ENCODE measurements at places on chromosomes 6 and 20. TPM values are rescaled to one million over a fixed set of nuclear protein-coding genes. Genes with fewer than 3 reads are reported as not detected.
A peak's percentile ranks its signal among the peaks of the same experiment; 100 is the strongest.

Gene SNAP25
- total RNA-seq, result 0.13 TPM

Gene ACSS1
- 24.8 TPM for total RNA-seq

Gene ADGRF4
- total RNA-seq, result not detected

Gene HTR1B
- total RNA-seq, result not detected

Gene C6orf118
- not detected for total RNA-seq

DNA sequence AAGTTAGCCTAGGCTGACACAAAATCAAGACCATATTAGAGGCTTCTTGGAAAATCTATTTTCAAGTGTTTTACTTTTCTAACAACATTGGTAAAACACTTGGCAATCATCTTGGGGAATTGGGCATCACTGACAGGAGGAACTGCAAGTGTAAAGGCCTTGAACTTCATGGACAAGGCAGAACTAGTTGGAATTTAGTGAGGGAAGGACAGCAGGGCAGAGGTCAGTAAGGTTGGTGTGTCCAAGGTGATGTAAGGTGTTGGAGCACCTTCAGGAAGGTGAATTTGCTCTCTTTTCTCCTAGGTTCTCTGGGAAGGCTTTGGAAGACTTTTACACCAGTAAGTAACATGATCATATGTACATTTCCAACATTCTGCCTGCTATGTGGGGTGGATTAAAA is 1.5 kb upstream of the SLC17A4 start:
- H3K4me3 ChIP-seq, result no peak overlapping the region
- H3K36me3 ChIP-seq, result no peaks in the 10 kb centered on the region
- no peaks in the 10 kb centered on the region for H3K27me3 ChIP-seq
- no peak overlapping the region for H3K27ac ChIP-seq

DNA sequence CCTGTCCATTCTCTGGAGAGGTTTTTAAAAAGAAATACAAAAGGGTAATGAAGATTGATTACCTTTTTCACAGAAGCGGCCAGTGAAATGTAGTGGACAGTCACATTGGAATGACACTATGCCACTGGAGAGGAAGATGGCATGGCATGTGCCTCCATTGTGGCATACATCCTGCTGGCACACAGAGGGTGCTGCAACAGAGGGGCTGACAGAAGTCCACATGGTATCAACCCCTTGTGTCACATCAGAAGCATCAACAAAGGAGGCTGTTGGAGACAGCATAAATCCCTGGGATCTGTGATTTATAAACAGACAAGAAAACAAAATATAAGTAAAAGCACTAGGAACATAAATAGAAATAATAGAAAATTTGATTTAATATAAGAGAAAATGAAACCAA is 594.9 kb downstream of the PHF3 start:
- no peak overlapping the region for H3K4me3 ChIP-seq
- no peaks in the 10 kb centered on the region for H3K27me3 ChIP-seq
- DNase-seq, result no peak
- H3K27ac ChIP-seq, result no peak overlapping the region

DNA sequence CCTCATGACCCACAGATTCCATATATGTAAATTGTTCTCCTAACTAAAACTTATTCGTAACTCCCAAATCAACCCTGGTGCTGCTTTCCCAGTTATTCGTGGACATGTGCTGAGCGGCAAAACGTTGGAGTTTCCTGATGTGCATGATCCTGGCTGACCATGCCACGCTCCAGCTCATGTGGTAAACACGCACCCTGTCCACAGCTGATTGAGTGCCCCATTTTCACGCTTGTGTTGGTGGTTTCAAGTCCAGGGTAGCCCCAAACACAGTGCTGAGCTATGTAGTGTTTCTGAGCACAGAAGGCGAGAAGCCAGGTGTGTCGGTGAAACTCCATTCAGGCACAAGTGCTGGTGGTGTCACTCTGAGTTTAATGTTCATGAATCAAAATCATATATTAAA is 19.1 kb upstream of the FOXC1 start:
- H3K4me1 ChIP-seq, result no peaks in the 10 kb centered on the region
- no peak for DNase-seq
- no peaks in the 10 kb centered on the region for H3K36me3 ChIP-seq
- H3K27ac ChIP-seq, result no peak overlapping the region

- no peak overlapping the region for H3K27ac ChIP-seq
- peaks cover 3% of the 10 kb centered on the region for H3K27me3 ChIP-seq
- no peaks in the 10 kb centered on the region for H3K36me3 ChIP-seq
- no peak for DNase-seq
These were observed 59.2 kb downstream of the TMEM170B start for GRCh38 chr6:11596640-11597237.

DNA sequence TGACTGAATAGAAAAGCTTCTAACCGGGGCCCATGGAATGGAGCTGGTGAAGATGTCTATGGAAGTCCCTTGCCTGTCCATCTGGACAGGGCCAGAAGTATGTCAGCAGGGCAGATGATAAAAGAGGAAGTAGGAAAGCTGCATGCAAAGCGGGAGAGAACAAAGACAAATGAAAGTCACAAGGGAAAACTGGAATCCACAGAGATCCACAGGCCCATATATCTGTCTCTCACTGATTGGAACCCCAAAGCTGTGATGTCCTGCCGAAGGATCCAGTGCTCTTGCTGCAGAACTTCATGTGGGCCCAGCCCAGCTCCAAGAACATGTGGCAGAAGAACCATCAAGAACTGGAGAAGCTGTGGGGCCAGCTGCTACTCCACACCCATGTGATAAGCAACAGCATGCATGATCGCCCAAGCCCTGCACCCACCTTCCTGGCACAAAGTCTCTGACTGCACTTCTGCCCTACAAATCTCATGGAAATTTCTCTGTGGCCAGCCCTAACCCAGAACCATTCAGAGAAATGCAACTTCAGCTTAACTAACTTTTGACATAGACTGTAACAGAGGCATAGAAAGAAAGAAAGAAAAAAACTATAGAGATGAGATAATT is 716.0 kb downstream of the KIF16B start:
- no peak for DNase-seq
- H3K4me1 ChIP-seq, result no peaks in the 10 kb centered on the region
- H3K27ac ChIP-seq, result no peak overlapping the region
- H3K27me3 ChIP-seq, result no peaks in the 10 kb centered on the region

DNA sequence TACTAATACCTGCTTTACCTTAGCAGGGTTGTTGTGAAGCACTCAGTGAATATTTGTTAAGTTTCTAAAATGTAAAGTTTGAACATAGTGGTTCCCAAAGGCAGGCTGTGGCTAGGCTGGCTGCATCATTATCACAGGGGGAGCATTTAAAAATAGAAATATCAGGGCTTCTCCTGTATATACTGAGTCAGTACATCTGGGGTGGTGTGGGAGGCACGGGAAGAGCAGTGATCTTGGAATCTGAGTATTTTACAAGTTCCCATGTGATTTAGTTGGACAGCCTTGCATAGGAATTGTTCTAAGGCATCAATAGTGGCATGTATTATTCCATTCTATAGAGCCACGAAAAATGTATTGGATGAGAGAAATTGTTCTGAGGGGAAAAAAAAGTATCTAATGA is 8.0 kb downstream of the CDC5L start:
- H3K4me1 ChIP-seq, result peaks cover under 1% of the 10 kb centered on the region
- peaks cover 59% of the 10 kb centered on the region for H3K36me3 ChIP-seq
- no peaks in the 10 kb centered on the region for H3K27me3 ChIP-seq
- no peak overlapping the region for H3K27ac ChIP-seq
- H3K4me3 ChIP-seq, result no peak overlapping the region
- no peak for DNase-seq

GRCh38 chr20:24637941-24638340 is 168.5 kb downstream of the SYNDIG1 start:
- no peak overlapping the region for H3K4me3 ChIP-seq
- no peak for DNase-seq
- no peaks in the 10 kb centered on the region for H3K4me1 ChIP-seq

GRCh38 chr20:33812152-33812849 is 1.2 kb downstream of the CHMP4B start:
- DNase-seq, result no peak
- H3K4me3 ChIP-seq, result peak overlapping the region; percentile 82
- no peaks in the 10 kb centered on the region for H3K36me3 ChIP-seq
- no peaks in the 10 kb centered on the region for H3K27me3 ChIP-seq

DNA sequence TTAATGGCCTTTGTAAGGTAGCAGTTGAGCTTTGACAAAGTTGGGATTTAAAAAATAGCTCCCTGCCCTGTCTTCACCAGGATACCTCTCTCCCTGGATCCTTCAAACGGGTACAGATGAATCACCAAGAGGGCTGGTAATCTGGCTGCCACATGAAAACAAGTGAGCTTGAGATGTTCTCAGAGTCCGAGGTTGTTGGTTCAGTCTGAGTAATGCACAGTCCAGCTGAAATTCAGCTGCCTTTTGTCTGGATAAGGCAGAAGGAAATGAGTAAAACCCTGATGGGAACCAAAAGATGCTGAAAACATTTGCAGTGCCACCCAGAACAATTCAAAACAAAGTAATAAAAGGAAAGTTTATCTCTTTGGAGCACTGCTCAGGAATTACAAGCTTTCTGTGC is 86.8 kb downstream of the GJA1 start:
- no peak overlapping the region for H3K4me3 ChIP-seq
- H3K36me3 ChIP-seq, result no peaks in the 10 kb centered on the region
- H3K27me3 ChIP-seq, result no peaks in the 10 kb centered on the region
- H3K27ac ChIP-seq, result no peak overlapping the region
- no peaks in the 10 kb centered on the region for H3K4me1 ChIP-seq

DNA sequence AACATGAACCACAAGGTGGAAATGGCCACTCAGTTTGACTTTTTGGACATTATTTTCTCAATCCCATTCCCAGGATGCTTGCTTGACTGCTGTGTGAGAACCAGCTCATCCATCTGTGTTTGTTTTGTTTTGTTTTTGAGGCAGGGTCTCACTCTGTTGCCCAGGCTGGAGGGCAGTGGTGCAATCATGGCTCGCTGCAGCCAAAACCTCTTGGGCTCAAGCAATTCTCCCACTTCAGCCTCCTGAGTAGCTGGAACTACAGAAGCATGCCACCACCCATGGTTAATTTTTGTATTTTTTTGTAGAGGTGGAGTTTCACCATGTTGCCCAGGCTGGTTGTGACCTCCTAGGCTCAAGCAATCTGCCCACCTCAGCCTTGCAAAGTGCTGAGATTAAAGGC is 166.0 kb upstream of the CDH4 start:
- no peak for DNase-seq
- H3K36me3 ChIP-seq, result no peaks in the 10 kb centered on the region
- H3K27me3 ChIP-seq, result peaks cover 3% of the 10 kb centered on the region
- no peak overlapping the region for H3K27ac ChIP-seq

GRCh38 chr20:44091026-44091425 is 96.0 kb downstream of the JPH2 start:
- no peaks in the 10 kb centered on the region for H3K27me3 ChIP-seq
- no peaks in the 10 kb centered on the region for H3K36me3 ChIP-seq
- H3K27ac ChIP-seq, result no peak overlapping the region
- no peak overlapping the region for H3K4me3 ChIP-seq
- no peak for DNase-seq
- H3K4me1 ChIP-seq, result no peaks in the 10 kb centered on the region

- no peak for DNase-seq
- no peaks in the 10 kb centered on the region for H3K36me3 ChIP-seq
- H3K4me3 ChIP-seq, result no peak overlapping the region
- H3K4me1 ChIP-seq, result no peaks in the 10 kb centered on the region
- no peak overlapping the region for H3K27ac ChIP-seq
- no peaks in the 10 kb centered on the region for H3K27me3 ChIP-seq
These were observed 266.2 kb upstream of the ADGRB3 start for GRCh38 chr6:68368845-68369244.

DNA sequence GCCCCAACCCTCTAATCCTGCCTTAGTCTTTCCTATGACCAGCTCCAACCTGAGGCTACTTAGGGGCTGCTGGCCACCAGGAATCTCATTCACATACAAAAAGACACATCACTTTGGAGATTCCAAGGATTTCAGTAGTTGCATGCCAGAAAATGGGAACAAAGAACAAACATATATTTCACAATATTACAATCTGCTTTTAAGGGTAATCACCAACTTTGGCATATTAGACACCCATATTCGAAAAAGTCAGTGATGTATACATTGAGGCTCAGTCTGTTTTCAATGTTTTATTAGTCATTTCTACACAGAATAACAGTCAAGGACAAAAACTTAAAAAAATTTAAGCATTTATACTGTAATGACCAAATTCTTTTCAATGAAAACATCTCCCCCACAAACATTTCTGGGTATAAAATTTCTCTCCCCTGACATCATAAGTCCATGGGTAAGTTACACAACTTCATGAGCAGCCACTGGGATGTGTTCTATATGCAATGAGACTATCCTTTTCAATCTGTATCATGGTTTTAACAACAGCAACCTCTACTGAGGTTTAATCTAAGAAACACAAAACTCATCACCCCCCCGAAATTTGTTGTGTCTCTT is 103.5 kb downstream of the MAP7 start:
- H3K27ac ChIP-seq, result no peak overlapping the region
- H3K27me3 ChIP-seq, result no peaks in the 10 kb centered on the region
- no peak overlapping the region for H3K4me3 ChIP-seq
- no peaks in the 10 kb centered on the region for H3K4me1 ChIP-seq
- H3K36me3 ChIP-seq, result no peaks in the 10 kb centered on the region
- DNase-seq, result no peak

DNA sequence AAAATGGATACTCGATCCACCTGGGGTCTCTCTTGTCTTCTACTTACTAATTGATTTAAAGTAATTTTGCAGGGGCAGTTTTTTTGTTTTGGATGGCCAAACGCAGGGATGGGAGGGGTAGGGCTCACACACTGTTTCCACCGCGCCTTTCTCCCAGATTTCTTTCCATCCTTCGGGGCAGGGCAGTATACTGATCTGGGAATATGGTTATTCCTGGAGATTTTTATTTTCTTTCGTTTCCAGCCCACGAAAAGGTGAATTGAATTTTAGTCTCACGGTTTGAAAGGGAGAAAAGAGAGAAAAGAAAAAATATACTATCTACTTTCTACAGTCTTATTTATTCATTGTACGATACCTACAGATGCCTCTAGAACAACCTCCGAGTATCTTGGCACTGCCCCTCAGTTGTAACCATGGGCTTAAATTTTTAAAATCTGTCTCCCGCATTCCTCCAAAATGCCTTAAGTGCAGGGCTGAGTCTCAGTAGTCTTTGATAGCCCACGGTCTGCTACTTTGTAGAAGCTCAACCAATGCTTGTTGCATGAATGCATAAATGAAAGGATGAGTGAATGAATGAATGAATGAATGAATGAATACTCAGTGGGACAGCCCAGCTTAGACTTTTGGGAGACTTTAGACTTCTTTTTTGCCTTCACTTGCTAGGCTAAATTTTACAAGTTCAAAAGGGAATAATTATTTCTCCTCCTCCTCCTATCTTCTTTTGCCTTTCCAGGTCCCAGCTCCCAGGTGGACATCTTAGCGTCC is 18.1 kb upstream of the TRIM27 start:
- H3K36me3 ChIP-seq, result no peaks in the 10 kb centered on the region
- peaks cover 35% of the 10 kb centered on the region for H3K4me1 ChIP-seq
- no peak for DNase-seq
- H3K27me3 ChIP-seq, result no peaks in the 10 kb centered on the region
- H3K4me3 ChIP-seq, result peak overlapping the region; percentile 84

DNA sequence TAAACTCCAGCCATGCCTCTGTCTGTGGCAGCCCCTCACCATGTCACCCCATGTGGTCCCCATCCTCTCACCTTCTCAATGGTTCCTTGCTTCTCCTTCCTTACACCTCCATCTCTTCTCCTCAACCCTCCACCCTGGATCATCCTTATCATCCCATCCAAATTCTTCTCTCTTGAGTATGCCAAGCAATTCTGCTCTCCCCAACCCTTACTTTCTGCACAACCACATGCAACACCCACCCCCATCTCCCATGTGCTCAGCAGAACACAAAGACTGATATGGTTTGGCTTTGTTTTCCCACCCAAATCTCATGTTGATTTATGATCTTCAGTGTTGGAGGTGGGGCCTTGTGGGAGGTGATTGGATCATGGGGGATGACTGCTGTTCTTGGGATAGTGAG is 42.5 kb upstream of the RALY start:
- no peak for DNase-seq
- H3K27me3 ChIP-seq, result no peaks in the 10 kb centered on the region

- H3K27ac ChIP-seq, result no peak overlapping the region
- H3K4me1 ChIP-seq, result no peaks in the 10 kb centered on the region
- no peak overlapping the region for H3K4me3 ChIP-seq
These were observed 311.4 kb downstream of the KIF16B start for GRCh38 chr20:16261733-16262273.

Measured in CD8-positive, alpha-beta memory T cell (primary cell).